ENCODE measurements at places on chromosomes 4 and X. TPM values are rescaled to one million over a fixed set of nuclear protein-coding genes. Genes with fewer than 3 reads are reported as not detected.

TECRL gene
- not detected for total RNA-seq

ELOVL6 gene
- total RNA-seq, result 14.2 TPM

TAF7L gene
- 0.20 TPM for total RNA-seq

ODAPH gene
- total RNA-seq, result not detected

PDGFRA gene
- 298 TPM for total RNA-seq

ERAS gene
- 0.13 TPM for total RNA-seq

DOK7 gene
- total RNA-seq, result 0.20 TPM

GLRA2 gene
- total RNA-seq, result not detected

NAP1L3 gene
- total RNA-seq, result 8.3 TPM

PRR32 gene
- not detected for total RNA-seq

MRFAP1L1 gene
- 34.2 TPM for total RNA-seq

TGIF2LX gene
- not detected for total RNA-seq

SMR3B gene
- total RNA-seq, result not detected

NUDT10 gene
- 1.2 TPM for total RNA-seq

CD40LG gene
- total RNA-seq, result not detected

MAGEA11 gene
- not detected for total RNA-seq

CPE gene
- total RNA-seq, result 101 TPM

NUDT11 gene
- total RNA-seq, result 10.2 TPM

HHIP gene
- 11.1 TPM for total RNA-seq

IL3RA gene
- not detected for total RNA-seq

ART3 gene
- not detected for total RNA-seq

CYTL1 gene
- total RNA-seq, result 0.72 TPM

TSPAN7 gene
- total RNA-seq, result 0.39 TPM

RTL3 gene
- 0.07 TPM for total RNA-seq

RAI2 gene
- total RNA-seq, result 2.0 TPM

LINC00632 gene
- 13.3 TPM for total RNA-seq

MAP9 gene
- 17.1 TPM for total RNA-seq

TRIML2 gene
- total RNA-seq, result not detected

TBX22 gene
- total RNA-seq, result not detected

EDNRA gene
- total RNA-seq, result 9.3 TPM

TMEM271 gene
- total RNA-seq, result not detected

FRMPD3 gene
- not detected for total RNA-seq

SATL1 gene
- total RNA-seq, result not detected

ADH1B gene
- total RNA-seq, result 22.1 TPM

ARR3 gene
- total RNA-seq, result not detected

CYSLTR1 gene
- 5.1 TPM for total RNA-seq

FAM184B gene
- total RNA-seq, result 0.10 TPM

ATP10D gene
- 46.6 TPM for total RNA-seq

CYP2U1 gene
- 15.9 TPM for total RNA-seq

MAPK10 gene
- total RNA-seq, result 8.8 TPM

IQCM gene
- not detected for total RNA-seq

TREX2 gene
- total RNA-seq, result 1.7 TPM

PLP2 gene
- 21.6 TPM for total RNA-seq

NPNT gene
- not detected for total RNA-seq

ACE2 gene
- 0.20 TPM for total RNA-seq

ERVMER34-1 gene
- not detected for total RNA-seq

CC2D2A gene
- total RNA-seq, result 15.2 TPM

THAP9 gene
- 4.2 TPM for total RNA-seq

ZFX gene
- 38.7 TPM for total RNA-seq

CETN2 gene
- 31.3 TPM for total RNA-seq

DUSP9 gene
- not detected for total RNA-seq

Measured in smooth muscle cell of the pulmonary artery (primary cell).